ENCODE measurements at places on chromosomes 5 and 9.

- H3K4me3 ChIP-seq: peak overlapping the region; percentile 82
- DNase-seq: no peak
- peaks cover 46% of the 10 kb centered on the region for H3K36me3 ChIP-seq
- H3K27ac ChIP-seq: peak overlapping the region; percentile 99
These were observed 719 bp upstream of the ISCA1 start for GRCh38 chr9:86282979-86283535.

DNA sequence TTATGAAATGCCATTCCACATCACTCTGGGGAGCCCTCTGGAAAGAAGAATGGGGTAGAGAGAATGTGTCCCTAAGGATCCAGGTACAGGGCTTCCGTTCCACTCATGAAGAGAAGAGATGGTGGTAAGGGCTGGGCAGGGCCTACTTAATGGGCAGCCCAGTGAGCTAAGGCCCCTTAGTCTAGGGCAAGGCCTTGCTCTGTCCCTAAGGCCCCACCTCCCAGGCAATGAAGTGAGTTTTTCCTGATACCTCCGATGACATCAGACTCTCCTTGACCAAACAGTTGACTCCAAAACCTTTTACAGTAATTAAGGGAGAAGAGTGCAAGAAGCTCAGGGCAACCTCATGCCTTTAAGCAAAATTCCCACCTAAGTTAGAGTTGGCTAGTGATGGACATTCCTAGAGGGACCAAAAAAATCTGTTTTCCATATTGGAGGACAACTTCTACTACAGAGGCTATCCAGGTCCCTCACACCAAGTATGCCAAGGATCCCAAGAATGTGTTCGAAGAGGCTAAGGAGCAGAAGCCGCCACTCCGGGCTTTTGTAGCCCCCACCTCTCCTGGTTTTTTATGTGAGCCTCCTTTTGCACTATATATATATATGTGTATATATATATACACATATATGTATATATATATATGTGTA, 5.9 kb downstream of the KLF9 start:
- H3K4me3 ChIP-seq: no peak overlapping the region
- no peaks in the 10 kb centered on the region for H3K27me3 ChIP-seq
- H3K36me3 ChIP-seq: peaks cover 33% of the 10 kb centered on the region
- H3K27ac ChIP-seq: peak overlapping the region; percentile 94

DNA sequence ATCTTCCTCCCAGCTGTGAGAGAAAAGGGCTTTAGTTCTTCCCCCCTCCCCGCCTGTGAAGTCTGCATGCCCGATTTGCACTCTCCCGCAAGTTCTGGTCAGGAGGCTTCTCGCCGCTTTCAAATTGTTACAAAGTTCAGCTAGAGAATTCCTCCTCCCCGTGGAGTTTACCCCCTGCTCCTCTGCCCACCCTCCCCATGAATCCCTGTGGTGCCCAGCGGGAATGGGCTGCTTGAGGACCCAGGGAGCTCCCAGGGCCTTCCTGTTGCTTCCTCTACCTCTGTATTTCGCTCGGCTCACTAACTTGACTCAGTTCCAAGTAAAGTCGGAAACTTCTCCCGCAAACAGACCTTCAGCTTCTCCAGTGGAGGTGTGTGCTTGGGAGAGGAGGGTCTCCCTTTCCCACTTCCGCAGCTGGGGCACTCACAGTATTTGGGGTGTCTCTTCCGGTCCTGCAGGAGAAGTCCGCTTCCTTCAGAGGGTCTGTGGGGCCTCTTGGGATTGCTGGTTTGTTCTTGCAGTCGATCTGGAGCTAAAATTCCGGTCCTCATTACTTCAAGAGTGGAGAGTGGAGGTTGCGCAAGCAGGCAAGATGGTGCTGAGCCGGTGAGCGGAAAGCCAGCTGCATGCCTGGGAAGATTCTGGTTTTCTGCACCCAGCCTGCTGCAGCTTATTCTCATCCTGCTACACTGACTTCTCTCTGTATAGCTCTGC, 97.8 kb downstream of the ADAMTS12 start:
- H3K27ac ChIP-seq: no peak overlapping the region
- DNase-seq: no peak
- no peak overlapping the region for H3K4me3 ChIP-seq

- H3K36me3 ChIP-seq: peaks cover 68% of the 10 kb centered on the region
- no peak overlapping the region for H3K4me3 ChIP-seq
- no peak for DNase-seq
- H3K4me1 ChIP-seq: peaks cover 31% of the 10 kb centered on the region
- peak overlapping the region; percentile 71 for H3K27ac ChIP-seq
These were observed 130.3 kb downstream of the RGS3 start for GRCh38 chr9:113593682-113594281.

GRCh38 chr5:134059758-134060495, 54.6 kb upstream of the TCF7 start:
- peak; percentile 22 for DNase-seq
- H3K36me3 ChIP-seq: no peaks in the 10 kb centered on the region
- no peak overlapping the region for H3K4me3 ChIP-seq
- no peaks in the 10 kb centered on the region for H3K27me3 ChIP-seq
- no peak overlapping the region for H3K27ac ChIP-seq

DNA sequence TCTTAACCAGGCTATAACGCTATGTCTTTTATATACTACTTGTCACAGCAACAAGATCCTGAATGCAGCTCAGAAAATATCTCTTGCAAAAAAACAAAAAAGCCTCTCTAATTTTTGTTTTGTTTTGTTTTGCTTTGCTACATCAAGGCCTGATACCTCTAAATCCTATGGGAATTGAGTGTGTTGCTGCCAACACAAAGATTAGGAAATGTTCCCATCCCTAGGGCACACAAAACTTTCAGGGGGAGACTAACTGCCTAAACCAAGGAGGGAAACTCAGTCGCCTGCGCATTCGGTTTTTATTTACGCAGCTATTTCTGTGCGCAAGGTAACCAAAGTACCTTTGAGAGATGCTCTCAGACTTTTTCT, 1.7 kb downstream of the SSBP2 start:
- H3K4me1 ChIP-seq: peaks cover 37% of the 10 kb centered on the region
- H3K36me3 ChIP-seq: peaks cover 3% of the 10 kb centered on the region
- no peaks in the 10 kb centered on the region for H3K27me3 ChIP-seq
- peak overlapping the region; percentile 47 for H3K27ac ChIP-seq
- H3K4me3 ChIP-seq: peak overlapping the region; percentile 88
- no peak for DNase-seq

- H3K36me3 ChIP-seq: no peaks in the 10 kb centered on the region
- H3K4me1 ChIP-seq: no peaks in the 10 kb centered on the region
- no peak overlapping the region for H3K4me3 ChIP-seq
- DNase-seq: no peak
- peaks cover 5% of the 10 kb centered on the region for H3K27me3 ChIP-seq
These were observed 293.5 kb upstream of the C9orf72 start for GRCh38 chr9:27866741-27867140.

DNA sequence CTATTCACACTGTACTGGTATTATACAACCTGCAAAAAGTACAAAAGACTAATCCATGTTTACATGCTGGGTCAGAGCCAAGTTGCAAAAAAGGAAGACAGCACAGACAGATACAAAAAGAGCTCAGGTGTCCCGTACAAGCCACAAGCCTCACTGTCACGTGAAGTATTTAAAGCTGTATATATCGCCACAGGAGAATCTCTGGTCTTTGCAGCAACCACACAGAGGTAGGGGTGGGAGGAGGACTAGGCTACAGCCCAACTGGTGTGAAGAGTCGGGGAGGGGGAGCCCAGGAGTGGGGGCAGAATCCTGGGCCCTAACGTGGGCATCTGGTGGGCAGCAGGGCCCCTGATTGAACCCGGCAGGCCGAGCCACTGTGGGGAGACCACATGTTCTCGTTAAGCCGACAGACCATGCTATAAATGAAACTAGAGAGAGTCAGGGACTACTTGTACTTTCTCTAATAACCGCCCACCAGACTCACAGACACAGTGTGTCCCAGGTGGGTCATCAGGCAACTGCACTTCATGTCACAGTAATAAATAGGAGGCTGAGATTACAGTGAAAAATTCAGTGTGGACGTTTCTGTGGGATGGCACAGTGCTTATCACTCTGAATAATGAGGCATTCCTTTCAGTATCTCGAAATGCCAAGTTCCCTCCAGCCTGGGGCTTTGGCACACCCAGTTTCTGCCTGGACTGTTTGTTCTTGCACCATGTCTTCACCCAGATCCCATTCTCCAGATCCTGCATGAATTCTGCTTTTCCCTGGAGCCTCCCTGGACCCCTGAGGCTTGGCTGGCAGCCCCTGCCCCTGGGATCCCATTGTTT, 79.3 kb upstream of the SH3PXD2B start:
- H3K27me3 ChIP-seq: peaks cover 27% of the 10 kb centered on the region
- no peak overlapping the region for H3K27ac ChIP-seq
- H3K4me1 ChIP-seq: peaks cover 10% of the 10 kb centered on the region
- H3K4me3 ChIP-seq: no peak overlapping the region
- DNase-seq: no peak

- no peak for DNase-seq
- peaks cover 82% of the 10 kb centered on the region for H3K36me3 ChIP-seq
- peaks cover 8% of the 10 kb centered on the region for H3K4me1 ChIP-seq
- no peak overlapping the region for H3K4me3 ChIP-seq
- peak overlapping the region; percentile 44 for H3K27ac ChIP-seq
These were observed 59.1 kb upstream of the GOLPH3 start for GRCh38 chr5:32233220-32233695.

DNA sequence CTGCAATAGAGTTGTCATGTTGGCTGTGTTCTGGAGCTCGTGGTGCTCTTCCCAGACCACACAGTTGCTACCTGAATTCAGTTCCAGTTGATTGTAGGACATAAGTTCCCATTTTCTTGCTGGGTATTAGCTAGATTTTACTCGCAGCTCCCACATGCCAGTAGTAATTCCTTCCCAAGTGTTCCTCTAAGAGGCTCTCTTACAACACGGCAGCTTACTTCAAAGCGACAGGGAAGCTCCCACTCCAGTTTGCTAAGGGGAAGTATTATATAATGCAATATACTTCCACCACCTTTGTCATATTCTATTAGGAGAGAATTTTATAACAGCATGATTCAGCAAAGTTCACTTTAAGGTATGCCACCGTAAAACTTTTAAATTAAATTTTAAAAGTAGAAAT, 623.0 kb downstream of the SLCO4C1 start:
- H3K27ac ChIP-seq: no peak overlapping the region
- H3K4me3 ChIP-seq: no peak overlapping the region
- no peaks in the 10 kb centered on the region for H3K4me1 ChIP-seq
- no peak for DNase-seq
- no peaks in the 10 kb centered on the region for H3K36me3 ChIP-seq

DNA sequence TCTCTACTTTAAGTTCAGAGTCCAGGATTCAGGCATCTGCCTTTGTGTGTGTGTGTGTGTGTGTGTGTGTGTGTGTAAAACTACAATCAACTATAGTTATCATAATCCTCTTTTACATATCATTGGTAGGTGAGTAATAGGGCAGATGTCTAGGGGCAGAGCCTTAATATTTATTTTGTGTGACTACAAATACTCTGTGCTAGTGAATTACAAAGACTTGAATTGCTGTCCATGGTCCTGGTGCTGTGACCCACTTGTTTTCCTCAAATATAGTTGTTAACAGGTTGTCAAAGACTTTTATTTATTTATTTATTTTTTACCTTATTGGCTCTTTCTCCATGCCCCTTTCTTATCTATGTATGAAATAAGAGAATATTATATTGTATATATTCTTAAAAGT, 196.8 kb downstream of the ANXA1 start:
- DNase-seq: no peak
- no peak overlapping the region for H3K4me3 ChIP-seq
- no peak overlapping the region for H3K27ac ChIP-seq
- no peaks in the 10 kb centered on the region for H3K27me3 ChIP-seq
- H3K36me3 ChIP-seq: no peaks in the 10 kb centered on the region
- no peaks in the 10 kb centered on the region for H3K4me1 ChIP-seq

- H3K4me3 ChIP-seq: no peak overlapping the region
- no peaks in the 10 kb centered on the region for H3K4me1 ChIP-seq
These were observed 583.9 kb downstream of the SEMA5A start for GRCh38 chr5:8961956-8962355.

DNA sequence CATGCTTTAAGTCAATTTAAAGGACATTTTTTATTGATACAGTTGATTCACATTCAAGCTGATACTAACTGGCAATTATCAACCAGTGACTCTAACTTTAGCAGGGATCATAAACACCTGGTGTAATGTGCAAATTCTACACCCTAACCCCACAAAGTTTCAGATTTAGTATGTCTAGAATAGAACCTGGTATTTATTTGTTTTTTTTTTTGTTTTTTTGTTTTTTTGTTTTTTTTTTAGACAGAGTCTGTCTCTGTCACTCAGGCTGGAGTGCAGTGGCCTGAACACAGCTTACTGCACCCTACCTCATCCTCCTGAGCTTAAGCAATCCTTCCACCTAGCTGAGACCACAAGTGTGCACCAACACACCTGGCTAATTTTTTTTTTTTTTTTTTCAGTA, 311.2 kb upstream of the SEMA6A start:
- H3K4me1 ChIP-seq: no peaks in the 10 kb centered on the region
- DNase-seq: no peak

DNA sequence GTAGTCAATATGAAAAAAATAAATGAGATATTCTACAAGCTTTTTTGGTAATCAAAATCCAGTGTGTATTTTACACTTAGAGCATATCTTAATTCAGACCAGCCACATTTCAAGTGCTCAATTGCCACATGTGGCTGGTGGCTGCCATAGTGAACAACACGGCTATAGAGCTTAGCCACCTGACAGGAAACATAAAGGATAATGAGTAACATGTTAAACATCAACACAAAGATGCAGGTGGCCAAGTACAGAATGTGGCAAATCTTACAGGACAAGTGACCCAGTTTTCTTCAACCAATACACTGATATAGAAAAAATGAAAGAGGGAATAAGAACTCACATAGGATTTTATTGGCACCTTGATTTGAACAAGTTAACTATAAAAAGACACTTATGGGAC, 61.4 kb downstream of the KIF24 start:
- H3K27ac ChIP-seq: no peak overlapping the region
- DNase-seq: no peak
- H3K36me3 ChIP-seq: peaks cover 2% of the 10 kb centered on the region
- H3K4me3 ChIP-seq: no peak overlapping the region

DNA sequence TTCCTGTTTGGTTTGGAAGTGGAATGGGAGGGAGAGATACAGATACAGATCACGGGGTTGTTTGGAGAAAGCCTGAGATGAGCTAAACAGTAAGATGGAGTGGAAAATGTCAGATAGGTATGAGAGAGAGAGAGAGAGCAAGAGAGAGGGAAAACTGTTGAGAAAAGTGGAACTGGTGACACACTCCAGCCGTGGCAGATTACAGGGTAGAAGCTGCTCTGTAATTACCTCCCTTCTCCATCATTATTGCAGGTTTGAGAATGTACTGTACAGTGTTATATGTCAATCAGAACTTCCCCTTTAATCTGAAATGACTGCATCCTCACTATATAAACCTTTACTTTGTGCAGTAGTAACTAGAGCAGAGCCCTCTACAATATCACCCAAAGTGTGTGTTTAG, 74.5 kb upstream of the WWC1 start:
- peaks cover 10% of the 10 kb centered on the region for H3K4me1 ChIP-seq
- no peak for DNase-seq
- no peaks in the 10 kb centered on the region for H3K36me3 ChIP-seq
- no peak overlapping the region for H3K27ac ChIP-seq

- peaks cover 81% of the 10 kb centered on the region for H3K36me3 ChIP-seq
- H3K27me3 ChIP-seq: no peaks in the 10 kb centered on the region
- DNase-seq: no peak
- H3K4me3 ChIP-seq: peak overlapping the region; percentile 7
These were observed 3.1 kb upstream of the FAM120AOS start for GRCh38 chr9:93456504-93456903.
